Heart left ventricle (tissue), 16 donors: ENCODE measurements at places on chromosomes 16 and 17. TPM values are rescaled to one million over a fixed set of nuclear protein-coding genes. Genes with fewer than 3 reads are reported as not detected.

Gene PRR35
- not detected for polyA plus RNA-seq

Gene MT1H
- polyA plus RNA-seq: not detected

Gene RAB26
- 0.28 TPM for polyA plus RNA-seq

Gene ABCA9
- 11.2 TPM for polyA plus RNA-seq

Gene CACNG5
- not detected for polyA plus RNA-seq

Gene PRCD
- polyA plus RNA-seq: 1.2 TPM

Gene SCNN1B
- 0.15 TPM for polyA plus RNA-seq

Gene HAS3
- polyA plus RNA-seq: 0.72 TPM

Gene CPNE7
- 0.50 TPM for polyA plus RNA-seq

Gene CACNG4
- polyA plus RNA-seq: 0.08 TPM

Gene C17orf100
- polyA plus RNA-seq: 0.86 TPM

Gene RRAD
- polyA plus RNA-seq: 152 TPM

Gene CYGB
- polyA plus RNA-seq: 25.9 TPM

Gene CSH1
- not detected for polyA plus RNA-seq

Gene ELMO3
- 0.68 TPM for polyA plus RNA-seq

Gene NLRC3
- 0.57 TPM for polyA plus RNA-seq

Gene CA7
- polyA plus RNA-seq: not detected

Gene MYH2
- not detected for polyA plus RNA-seq

Gene ZSCAN10
- not detected for polyA plus RNA-seq

Gene CDRT15L2
- not detected for polyA plus RNA-seq

Gene TRAPPC1
- 136 TPM for polyA plus RNA-seq

Gene GEMIN4
- 9.0 TPM for polyA plus RNA-seq

Gene TBC1D26
- not detected for polyA plus RNA-seq

Gene NPIPA3
- 4.0 TPM for polyA plus RNA-seq

Gene TUBB3
- polyA plus RNA-seq: 9.1 TPM

Gene G6PC1
- polyA plus RNA-seq: not detected

Gene SMARCD2
- 26.9 TPM for polyA plus RNA-seq

Gene KRTAP2-1
- polyA plus RNA-seq: not detected

Gene GDPD3
- 2.0 TPM for polyA plus RNA-seq

Gene C17orf78
- polyA plus RNA-seq: not detected

Gene NDRG4
- polyA plus RNA-seq: 873 TPM

Gene SRR
- 6.9 TPM for polyA plus RNA-seq

Gene RABEP2
- polyA plus RNA-seq: 22.3 TPM

Gene CD7
- 0.53 TPM for polyA plus RNA-seq

Gene TEKT1
- polyA plus RNA-seq: not detected

Gene CIITA
- 2.6 TPM for polyA plus RNA-seq

Gene CCL3
- 0.61 TPM for polyA plus RNA-seq

Gene CDRT15
- polyA plus RNA-seq: not detected

Gene HBQ1
- polyA plus RNA-seq: not detected

Gene MSI2
- 51.5 TPM for polyA plus RNA-seq

Gene RAPGEFL1
- 3.3 TPM for polyA plus RNA-seq

Gene RNF157
- 5.5 TPM for polyA plus RNA-seq

Gene GDPD1
- 2.5 TPM for polyA plus RNA-seq

Gene VAC14
- 36.6 TPM for polyA plus RNA-seq

Gene ACSM2B
- polyA plus RNA-seq: not detected

Gene PDIA2
- 1.7 TPM for polyA plus RNA-seq

Gene RPUSD1
- polyA plus RNA-seq: 12.5 TPM

Gene CD300E
- 1.1 TPM for polyA plus RNA-seq

Gene NCBP3
- 10.4 TPM for polyA plus RNA-seq

Gene BTBD17
- not detected for polyA plus RNA-seq

Gene VPS35L
- 17.8 TPM for polyA plus RNA-seq

Gene PRR11
- 0.15 TPM for polyA plus RNA-seq

Gene POLR3K
- polyA plus RNA-seq: 10.9 TPM

Gene TRAF4
- polyA plus RNA-seq: 4.5 TPM

Gene NPIPA2
- polyA plus RNA-seq: 0.83 TPM

Gene KCNH4
- 0.08 TPM for polyA plus RNA-seq

Gene VWA3A
- polyA plus RNA-seq: 0.65 TPM
